ENCODE measurements at places on chromosomes 5 and 9. TPM values are rescaled to one million over a fixed set of nuclear protein-coding genes. Genes with fewer than 3 reads are reported as not detected.

GRCh38 chr5:91212714-91213092 lies 170.4 kb downstream of the ARRDC3 start:
- DNase-seq: no peak

- DNase-seq: no peak
These were observed 285.1 kb upstream of the CDH6 start for GRCh38 chr5:30908356-30908755.

- DNase-seq: no peak
These were observed 12.1 kb upstream of the PLEKHG4B start for GRCh38 chr5:79821-80220.

DNA sequence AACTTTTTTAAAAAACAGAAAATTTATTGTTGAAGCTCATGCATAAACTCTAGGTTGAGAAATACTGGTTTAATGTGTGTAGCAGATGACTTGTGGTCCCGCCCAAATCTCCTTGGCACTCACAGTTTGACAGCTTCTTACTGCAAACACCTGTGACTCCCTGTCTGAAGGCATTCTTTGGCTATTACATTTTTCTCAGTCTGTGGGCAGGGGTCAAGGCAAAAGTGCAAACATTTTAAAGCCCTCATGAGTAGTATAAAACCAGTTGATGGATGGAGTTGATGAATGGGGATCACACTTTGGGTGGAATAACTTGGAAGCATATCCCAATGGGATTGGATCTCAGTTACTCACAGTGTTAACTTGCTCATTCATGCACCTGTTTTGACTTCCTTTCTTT lies 1007.0 kb upstream of the NUDT12 start:
- no peak for DNase-seq

DNA sequence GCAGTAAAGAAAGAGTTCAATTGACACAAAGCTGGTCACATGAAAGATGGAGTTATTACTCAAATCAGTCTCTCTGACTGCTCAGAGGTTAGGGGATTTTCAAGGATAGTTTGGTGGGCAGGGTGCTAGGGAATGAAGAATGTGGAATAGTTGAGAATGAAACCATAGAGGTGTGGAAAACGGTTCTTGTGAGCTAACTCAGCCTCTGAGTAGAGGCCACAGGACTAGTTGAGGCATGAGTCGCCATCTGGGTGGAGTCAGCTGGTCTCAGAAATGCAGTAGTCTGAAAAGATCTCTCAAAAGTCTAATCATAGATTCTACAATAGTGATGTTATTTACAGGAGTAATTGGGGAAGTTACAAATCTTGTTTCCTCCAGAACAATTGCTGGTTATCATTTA lies 178.9 kb upstream of the SPEF2 start:
- DNase-seq: no peak

DNA sequence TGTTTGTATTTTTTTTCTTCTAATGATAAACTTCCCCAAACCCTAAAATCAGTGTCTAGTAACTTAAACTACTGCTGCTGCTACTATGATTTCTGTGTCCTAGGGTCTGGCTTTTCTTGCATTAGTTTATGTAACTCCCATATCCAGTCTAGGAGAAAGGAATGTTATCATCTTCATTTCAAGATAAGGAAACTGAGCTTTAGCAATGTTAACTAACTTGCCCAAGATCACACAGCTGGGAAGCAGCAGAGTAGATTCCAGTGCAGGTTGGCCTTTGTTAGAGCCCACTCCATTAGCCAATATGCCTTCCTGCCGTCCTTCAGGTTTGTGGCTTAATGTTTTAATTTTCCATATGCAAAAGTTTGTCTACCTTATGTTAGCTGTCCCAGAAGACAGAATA lies 10.4 kb downstream of the TMEM171 start:
- no peak for DNase-seq

GRCh38 chr9:120608421-120608820 lies 28.5 kb upstream of the CDK5RAP2 start:
- no peak for DNase-seq

DNA sequence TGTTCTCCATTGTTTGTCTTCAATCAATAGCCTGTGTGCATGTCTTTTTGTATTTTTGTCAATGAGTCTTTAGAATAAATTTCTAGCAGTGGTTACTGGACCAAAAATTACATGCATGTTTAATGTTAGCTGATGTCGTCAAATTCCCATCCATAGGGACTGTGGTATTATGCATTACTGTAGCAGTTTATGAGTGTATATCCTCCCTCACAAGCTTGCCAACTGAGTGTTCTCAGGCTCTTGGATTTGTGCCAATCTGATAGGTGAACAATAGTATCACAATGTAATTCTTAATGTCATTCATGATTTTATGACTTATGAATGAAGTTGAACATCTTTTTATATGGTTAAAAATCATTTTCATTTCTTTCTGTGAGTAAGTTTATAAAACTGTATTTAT lies 13.0 kb downstream of the SNX24 start:
- DNase-seq: no peak

DNA sequence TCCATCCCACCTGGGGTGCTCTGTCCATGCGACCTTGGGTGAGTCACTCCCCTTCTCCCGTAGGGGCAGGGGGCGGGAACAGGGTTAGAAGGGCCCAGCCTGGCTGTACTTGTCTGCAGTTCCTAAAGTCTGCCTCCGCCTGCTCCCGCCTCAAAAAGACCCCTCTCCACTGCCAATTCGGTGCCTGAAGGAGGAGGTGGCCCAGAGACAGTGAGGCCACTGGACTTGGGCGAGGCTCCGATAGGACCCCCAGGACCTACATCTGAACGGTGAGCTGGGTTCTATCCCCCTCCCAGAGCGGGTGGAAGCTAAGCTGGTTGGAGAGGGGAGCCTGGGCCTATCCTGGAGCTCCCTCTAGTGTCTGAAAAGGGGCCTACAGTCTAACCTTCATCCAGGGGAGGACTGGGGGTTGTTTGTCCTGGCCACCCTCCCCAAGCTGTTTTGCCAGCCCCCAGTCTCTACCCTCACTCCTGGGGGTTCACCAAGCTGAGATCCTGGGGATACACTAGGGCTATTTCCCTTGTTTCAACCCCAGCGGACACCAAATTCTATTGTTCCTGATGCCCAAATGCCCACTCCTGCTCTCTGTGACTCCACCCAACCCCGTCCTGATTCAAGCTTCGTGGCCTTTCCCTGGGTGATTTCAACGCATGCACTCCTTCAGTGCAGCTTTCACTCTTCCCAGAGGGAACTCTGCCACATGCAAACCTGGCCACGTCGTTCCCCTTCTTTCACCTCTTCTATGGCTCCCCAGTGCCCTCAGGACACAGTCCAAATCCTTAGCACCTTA lies 6.1 kb upstream of the CRB2 start:
- DNase-seq: peak; percentile 76

DNA sequence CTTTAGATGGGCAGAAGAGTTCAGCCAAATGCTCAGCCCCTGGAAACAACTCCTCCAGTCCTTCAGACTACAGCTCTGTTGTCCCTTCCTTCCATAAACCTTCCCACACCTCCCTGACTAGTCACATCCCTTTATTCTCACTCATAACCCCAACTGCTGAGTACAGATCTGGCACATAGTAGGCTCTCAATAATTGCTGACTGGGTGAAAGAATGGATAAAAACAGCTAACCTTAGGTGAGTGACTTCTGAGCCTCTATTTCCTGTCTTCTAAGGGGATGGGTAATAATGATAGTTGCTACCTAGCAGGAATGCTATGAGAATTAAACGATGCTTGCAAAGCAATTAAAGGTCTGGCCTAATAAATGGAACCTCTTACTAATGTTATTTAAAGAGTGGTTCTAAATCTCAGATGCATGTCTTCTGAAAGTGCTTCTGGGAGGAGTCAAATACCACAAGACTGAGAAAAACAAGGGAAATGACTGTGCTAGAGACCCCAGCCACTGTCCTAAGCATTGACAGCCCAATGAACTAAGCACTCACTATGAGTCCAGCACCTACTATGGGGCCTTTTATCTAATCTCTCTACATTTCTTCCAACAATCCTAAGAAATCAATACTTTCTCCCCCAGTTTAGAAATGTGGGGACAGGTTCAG lies 2.5 kb upstream of the NR6A1 start:
- no peak for DNase-seq

DNA sequence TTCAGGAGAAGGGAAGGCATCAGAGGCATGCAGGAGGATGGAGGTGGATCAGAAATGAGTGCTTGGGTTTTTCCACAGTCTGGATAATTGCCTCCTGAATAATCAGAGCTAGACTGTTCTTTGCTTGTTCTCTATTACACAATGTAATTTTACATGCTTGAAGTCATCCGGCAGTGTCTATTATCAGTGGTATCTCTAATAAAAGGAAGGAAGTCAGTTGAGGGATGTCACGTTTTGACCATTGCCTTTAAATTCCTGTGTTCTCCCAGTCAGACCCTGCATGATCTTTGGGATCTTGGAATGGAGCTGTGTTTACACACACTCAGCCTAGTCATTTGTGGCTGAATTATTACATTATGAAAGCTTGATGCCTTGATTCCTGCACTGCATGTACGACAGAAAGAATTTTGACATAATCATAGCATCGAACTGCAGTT lies 91.0 kb downstream of the PDE8B start:
- no peak for DNase-seq

- no peak for DNase-seq
These were observed 68.6 kb upstream of the ADAMTS2 start for GRCh38 chr5:179413711-179414458.

DNA sequence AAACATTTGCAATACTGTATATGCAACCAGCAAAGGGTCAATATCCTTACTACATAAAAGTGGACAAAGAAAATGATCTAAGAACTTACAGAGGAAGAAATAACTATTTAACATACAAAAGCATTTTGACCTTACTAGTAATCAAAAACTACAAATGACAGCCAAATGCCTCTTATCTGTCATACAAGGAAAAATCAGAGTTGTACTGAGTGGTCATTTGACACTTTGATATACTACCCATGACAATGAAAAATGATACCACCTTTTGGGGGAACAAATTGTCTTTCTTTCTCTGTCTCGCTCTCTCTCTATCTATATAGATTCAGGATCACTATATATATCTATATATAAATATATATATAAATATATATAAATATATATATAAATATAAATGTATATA lies 50.4 kb upstream of the ZSWIM6 start:
- no peak for DNase-seq

DNA sequence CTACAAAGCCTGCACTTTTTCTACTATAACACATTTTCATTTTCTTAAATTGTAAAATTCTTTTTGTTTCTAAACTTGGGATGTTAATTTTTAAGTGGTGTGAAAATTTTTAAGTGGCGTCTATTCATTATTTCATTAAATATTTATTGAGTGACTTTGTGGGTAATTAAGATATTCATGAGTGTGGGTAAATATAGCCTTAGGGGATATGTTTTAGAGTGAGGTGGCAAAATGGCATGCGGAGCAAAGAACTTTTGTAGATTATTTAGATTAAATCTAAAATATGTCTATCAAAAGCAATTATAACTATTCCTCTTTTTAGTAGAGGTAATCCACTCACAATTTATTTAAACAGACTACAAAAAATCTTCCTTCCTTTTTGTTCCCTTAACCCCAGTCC lies 188.4 kb downstream of the PCSK1 start:
- DNase-seq: no peak

DNA sequence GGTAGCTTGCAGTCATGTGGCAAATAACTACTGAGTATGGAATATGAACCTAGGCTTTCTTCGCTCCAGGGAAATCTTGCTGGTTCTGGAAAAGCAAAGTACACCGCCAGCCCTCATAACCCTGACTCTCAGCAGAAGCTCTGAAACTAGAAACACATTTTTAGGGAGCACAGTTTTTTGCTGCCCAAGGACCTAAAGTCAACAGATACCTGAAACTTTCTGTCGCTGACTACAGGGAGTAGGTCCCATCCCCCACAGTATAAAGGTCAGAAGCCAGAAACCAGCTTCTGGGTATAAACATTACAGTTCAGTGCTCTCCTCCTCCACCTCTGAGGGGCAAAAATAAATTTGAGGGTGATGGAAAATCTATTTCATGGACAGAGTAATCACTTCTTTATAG lies 3.0 kb downstream of the ATOX1 start:
- DNase-seq: no peak

- DNase-seq: peak; percentile 60
These were observed 149.7 kb upstream of the ZNF366 start for GRCh38 chr5:72656756-72657513.

- no peak for DNase-seq
These were observed 136.9 kb downstream of the SIL1 start for GRCh38 chr5:139061274-139061673.

The TSLP gene
- not detected for total RNA-seq

The TPPP gene
- total RNA-seq: 12.2 TPM

The SLC36A2 gene
- total RNA-seq: not detected

The REXO4 gene
- 9.9 TPM for total RNA-seq

The CD274 gene
- 0.54 TPM for total RNA-seq

The RNF224 gene
- not detected for total RNA-seq
